OCI-M1 (cell line): ENCODE measurements at places on chromosomes 16 and 17.

DNA sequence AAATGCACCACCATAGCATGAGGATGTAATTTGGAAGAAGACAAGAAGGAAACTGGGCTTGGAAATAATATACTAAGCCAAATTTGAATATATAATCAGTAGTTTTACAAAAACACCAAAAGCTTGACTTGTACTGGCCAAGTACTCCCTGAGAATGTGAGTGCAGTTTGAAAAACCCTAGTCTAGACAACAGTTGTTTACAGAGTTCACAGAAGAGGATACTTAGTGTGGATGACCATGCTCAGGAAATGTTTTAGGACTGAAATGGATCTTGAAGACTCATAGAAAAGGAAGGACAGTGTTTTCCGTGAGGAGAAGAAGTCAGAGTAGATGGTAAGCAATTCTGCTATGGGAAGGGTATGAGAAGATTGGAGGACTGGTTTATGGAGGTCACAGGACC lies 1.9 kb upstream of the CDYL2 start:
- DNase-seq: no peak

- DNase-seq: no peak
These were observed 35.7 kb downstream of the ABCC1 start for GRCh38 chr16:15985144-15985543.

DNA sequence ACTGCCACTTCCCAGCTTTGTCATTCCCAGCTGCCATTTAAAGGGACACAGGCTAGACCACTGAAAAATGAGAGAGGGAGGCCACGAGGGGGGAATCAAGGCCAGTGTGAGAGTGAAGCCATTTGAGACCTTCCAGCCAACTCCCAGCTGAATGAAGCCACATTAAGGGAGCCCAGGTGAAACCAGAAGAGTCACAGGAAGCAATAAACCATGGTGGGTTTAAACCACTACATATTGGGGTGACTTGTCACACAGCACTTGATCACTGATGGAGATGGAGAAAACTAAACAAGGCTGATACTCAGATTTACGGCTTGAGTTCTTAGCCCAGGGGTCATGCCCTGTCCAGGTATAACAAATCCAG lies 2.8 kb upstream of the NUBP1 start:
- DNase-seq: no peak

DNA sequence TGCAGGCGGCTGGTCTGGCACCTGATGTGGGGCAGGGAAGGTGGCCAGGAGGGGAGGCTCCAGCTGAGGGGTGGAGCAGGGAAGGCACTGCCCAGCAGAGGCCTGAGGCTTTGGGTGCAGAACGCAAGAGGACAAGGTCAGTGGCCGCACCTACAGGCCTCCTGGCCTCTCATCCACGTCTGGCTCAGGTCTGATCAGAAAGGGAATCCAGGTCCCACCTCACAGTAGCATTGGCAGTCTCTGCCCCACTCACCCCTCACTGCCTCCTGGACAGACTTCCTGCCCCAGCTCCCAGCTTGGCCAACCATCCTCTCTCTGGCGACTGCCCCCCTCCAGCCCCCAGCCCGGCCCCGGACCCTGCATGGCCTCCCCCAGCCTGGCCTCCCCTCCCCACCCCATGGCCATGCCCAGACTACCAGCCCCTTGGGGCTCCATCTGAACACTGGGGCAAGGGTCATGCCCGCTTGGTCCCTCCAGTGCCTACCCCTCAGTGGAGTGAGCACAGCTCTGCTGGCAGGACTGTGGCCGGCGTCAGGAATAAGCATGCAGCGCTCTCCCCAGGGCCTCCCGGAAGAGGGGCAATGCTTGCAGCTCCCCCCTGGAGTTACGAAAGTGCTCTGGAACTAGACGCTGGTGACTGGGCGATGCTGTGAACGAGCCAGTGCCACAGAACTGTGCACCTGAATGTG lies 4.6 kb downstream of the UTS2R start:
- no peak for DNase-seq

GRCh38 chr16:58417600-58417999 lies 25.3 kb downstream of the GINS3 start:
- peak; percentile 13 for DNase-seq
